Activated CD8-positive, alpha-beta memory T cell treated with anti-CD3 and anti-CD28 coated beads, Interleukin-2, amount 50 U/mL, for 4 hours (primary cell): ENCODE measurements at places on chromosomes 4 and X.

- no peak for DNase-seq
These were observed 50.4 kb downstream of the C4orf50 start for GRCh38 chr4:5967783-5968182.

- DNase-seq, result no peak
These were observed 409.4 kb downstream of the UBE2NL start for GRCh38 chrX:144293229-144293628.

GRCh38 chr4:110628663-110629213, 5.9 kb upstream of the PITX2 start:
- DNase-seq, result no peak

GRCh38 chr4:40769266-40769665, 19.5 kb downstream of the NSUN7 start:
- DNase-seq, result no peak
